ENCODE measurements at places on chromosomes 1 and 21.

GRCh38 chr1:225875044-225875815, 7.0 kb downstream of the TMEM63A start:
- DNase-seq: no peak

- no peak for DNase-seq
Measured at GRCh38 chr1:244157731-244158438, 106.8 kb downstream of the ZBTB18 start.

- no peak for DNase-seq
Measured at GRCh38 chr1:53730224-53730865, 8.6 kb downstream of the GLIS1 start.

- no peak for DNase-seq
Measured at GRCh38 chr1:224047538-224047937, 66.4 kb upstream of the FBXO28 start.

- no peak for DNase-seq
Measured at GRCh38 chr1:35300376-35300775, 31.9 kb downstream of the ZMYM4 start.

DNA sequence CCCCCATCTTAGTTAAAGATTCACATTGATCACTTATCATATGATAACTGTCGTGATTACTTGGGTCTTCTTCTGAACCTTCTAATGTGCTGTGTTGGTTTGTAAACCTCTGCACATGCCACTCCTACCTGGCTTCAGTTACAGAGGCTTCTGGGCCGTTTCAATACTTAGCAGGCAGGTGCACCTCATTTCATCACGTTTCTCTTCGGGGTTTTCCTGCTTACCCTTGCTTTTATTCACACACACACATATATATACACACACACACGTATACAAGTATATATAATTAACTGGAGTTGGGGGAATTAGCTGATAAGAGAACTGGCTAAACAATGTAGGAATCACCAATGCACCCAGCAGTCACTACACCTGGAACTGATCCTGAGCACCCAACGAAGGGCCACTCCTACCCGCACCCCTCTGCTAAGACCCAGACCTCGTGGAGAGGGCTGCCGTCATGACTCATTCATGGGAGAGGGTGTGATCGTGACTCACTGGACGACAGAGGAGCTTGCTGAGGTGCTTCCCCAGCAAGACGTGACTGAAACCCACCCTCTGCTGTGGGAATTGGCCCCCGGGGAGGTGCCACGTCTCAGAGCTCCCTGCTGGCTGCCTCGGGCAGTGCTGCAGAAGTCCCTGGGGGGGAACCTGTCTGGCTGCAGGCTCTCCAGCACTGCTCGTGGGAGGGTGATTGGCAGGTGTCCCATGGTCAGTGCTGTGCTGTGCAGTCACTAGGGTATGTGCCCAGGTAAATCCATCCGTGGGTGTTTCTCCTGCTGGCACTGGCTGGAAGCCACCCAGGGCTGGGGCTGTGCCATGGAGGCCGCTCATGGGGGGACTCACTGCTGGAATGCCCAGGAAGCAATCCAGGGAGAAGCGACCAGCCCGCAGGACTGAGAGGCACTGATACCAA, 166.6 kb downstream of the DYRK1A start:
- no peak for DNase-seq

- no peak for DNase-seq
Measured at GRCh38 chr1:225766967-225767633, 10.5 kb upstream of the SRP9 start.

DNA sequence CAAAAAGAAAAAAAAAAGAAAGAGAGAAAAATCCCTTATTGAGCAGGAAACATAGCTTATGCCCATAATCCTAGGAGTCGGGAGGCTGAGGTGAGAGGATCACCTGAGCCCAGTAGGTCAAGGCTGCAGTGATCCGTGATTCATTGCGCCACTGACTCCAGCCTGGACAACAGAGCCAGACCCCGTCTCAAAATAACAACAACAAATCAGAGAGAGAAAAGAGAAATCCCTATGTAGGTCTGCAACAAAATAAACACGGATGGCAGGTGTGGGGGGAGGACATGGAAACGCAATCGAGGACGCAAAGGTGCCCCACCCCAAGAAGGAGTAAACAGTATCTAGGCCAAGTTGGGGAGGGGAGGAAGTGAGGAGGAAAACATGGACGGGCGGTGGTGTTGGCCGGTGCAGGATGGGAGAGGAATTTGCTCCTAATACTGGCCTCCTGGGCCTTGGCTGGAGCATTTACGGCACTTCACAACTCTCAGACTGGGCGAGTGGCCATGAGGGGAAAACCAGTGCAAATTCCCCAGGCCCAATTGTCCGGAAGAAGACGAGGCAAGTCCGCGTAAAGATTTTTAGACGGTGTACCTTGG, 609 bp upstream of the CHTOP start:
- no peak for DNase-seq

DNA sequence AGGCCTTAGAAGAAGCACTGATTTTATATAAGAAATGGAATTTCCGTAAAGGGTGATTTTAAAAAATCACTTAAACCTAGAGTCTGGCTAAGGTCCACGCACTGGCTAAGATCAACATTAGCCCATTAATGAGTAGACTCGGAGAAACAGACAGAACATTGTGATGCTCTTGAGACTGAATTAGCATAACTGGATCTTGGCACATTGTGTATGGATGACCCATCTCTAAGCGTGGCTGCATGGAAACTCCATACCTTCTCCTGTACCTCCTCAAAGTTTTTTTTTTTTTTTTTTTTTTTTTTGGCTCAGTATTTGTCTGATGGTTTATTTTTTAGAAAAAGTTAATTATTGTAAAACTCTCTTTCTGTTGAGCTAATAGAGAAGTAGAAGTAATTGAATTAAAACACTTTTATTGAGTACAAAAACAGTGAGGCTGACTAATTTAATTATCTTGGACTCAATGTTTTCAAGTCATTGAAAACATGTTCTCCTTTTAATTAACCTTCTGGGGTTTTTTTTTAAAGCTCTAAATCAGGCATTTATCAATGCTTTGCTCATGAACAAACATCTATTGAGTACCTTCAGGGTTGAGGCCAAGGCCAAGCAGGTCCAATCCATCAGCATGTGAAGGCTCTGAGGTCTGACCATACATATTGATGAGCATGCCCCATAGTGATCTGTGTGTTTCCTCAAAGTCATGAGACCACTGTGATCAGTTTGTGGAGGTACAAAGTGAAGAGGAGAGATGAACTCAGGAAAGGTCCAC, 74.0 kb downstream of the TLR5 start:
- DNase-seq: no peak

- no peak for DNase-seq
Measured at GRCh38 chr1:206651014-206651413, 15.7 kb downstream of the DYRK3 start.

GRCh38 chr1:61472876-61473275, 252.1 kb downstream of the TM2D1 start:
- no peak for DNase-seq

GRCh38 chr1:204370176-204370575, 10.4 kb upstream of the PLEKHA6 start:
- no peak for DNase-seq

- DNase-seq: no peak
Measured at GRCh38 chr1:172653015-172653709, 5.7 kb upstream of the FASLG start.

DNA sequence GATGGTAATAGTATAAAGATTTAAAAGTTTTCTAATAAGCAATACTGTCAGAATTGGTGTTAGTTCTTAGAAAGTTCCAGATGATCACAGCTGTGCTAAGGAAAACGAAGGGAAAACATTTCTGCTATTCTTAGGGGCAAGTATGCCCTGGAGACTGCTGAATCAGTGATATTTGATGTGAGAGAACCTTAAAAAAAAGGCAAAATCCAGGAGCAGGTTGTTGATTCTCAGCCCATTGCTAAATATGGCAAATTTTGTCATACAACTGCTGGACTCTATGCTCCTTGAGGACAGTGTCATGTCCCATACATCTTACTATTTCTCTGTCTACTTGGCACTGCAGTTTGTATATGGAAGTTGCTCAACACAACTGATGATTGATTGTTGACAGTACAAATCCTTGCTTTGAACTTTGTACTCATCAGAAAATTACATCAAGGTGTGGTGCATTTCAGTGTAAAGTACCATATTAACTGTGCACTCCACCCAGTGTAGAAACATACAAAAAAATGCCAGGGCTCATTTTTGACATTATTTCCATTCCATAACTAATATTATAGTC, 10.9 kb downstream of the CRCT1 start:
- DNase-seq: no peak

DNA sequence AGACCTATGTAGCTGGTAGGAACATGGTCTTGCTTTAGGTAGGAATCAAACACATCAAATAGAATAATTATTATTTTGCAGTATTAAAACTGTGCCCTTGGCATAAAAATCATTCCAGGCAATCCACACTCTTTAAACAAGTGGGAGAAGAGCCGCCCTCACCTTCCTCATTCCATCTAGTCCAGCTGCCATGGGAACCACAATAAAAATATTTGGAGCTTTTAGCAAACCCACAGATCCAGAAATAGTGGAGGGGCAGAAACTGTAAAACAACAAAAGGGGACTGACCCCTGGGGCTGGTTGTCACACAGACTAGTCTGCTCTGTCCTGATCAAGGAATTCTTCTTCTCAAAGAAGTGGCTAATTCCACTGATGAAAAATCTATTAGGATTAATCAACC, 61.6 kb downstream of the PTPRC start:
- DNase-seq: no peak

DNA sequence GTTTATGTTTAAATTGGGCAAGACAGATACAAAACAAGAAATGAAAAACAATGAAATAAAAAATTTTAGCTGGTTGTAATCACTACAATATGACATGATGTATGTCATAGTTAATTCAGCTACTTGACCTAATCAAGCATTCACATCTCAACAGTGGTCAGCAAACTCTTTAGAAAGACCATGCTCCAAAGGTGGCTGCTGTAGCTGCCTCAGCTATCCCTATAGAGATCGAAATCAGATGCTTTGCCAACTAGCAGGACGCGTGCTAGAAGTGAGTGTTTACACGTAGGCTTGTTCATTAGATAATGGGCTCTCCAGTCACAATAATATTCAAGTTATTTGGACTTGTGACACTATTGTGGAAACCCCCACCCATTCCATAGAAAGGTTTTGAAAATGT, 25.9 kb downstream of the RGS5 start:
- DNase-seq: no peak

DNA sequence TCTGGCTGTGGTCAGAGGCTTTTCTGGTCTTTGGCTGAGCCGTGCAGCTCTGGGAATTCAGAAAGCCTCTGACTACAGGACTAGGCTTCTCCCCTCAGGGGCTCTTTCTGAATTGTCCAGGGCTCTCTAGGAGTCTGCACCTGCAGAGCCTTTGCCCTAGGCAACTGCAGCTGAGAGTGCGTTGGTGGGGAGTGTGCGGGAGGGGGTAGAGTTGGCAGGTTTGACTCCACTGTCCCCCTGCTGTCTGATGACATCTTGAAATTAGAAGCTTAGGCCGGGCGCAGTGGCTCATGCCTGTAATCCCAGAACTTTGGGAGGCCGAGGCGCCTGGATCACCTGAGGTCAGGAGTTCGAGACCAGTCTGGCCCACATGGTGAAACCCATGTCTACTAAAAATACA, 32.9 kb downstream of the KIAA1614 start:
- no peak for DNase-seq

DNA sequence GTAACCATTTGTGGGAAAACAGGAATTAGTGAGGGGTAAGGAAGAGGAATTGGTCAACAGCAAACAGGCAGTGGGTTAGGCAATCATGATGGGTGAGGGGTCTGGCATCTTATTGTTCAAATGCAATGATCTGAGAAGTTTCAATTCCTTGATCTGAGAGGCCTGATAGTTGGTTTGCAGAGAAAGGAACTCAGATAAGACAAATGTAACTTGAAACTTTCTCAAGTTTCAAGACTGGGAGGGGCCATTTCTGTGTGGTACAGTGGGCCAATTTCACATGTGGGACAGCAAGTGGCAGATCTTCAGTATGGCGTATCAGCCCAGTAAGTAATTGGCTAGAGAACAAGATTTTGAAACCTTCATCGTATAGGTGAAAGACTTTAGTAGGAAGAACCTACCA, 102.5 kb downstream of the XPR1 start:
- no peak for DNase-seq

- DNase-seq: no peak
Measured at GRCh38 chr1:6832531-6833188, 47.4 kb downstream of the CAMTA1 start.

DNA sequence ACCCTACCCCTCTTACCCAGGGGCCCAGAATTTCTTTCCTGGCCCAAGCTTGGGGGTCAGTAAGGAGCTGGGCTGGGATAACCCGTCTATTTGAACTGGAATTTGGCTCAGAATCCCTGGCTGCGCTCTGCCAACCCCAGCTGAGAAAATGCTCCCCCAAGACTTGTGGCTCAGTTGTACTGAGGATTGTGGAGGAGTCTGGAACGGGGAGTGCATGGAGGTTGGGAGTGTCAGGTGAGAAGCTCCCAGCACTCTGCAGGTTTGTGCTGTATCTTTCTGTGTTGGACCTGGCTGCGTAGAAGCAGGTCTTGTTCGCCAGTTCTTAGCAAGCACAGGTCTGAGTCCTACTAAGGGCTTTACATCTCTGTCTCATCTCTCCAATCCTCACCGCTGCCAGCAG, 1.6 kb downstream of the TCEA3 start:
- DNase-seq: no peak

DNA sequence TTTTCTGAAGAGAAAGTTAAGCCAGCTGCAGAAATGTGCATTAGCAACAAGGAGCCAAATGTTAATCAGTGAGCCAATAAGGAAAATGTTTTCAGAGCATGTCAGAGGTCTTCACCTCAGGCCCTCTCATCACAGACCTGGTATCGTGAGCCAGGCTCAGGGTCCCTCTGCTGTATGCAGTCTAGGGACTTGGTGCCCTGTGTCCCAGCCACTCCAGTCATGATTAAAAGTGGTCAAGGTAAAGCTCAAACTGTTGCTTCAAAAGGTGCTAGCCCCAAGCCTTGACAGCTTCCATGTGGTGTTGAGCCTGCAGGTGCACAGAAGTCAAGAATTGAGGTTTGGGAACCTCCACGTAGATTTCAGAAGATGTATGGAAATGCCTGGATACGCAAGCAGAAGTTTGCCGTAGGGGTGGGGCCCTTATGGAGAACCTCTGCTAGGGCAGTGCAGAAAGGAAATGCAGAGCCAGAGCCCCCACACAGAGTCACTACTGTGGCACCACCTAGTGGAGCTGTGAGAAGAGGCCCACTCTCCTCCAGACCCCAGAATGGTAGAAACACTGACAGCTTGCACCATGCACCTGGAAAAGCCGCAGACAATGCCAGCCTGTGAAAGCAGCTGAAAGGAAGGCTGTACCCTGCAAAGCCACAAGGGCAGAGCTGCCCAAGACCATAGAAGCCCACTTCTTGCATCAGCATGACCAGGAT, 1128.7 kb downstream of the AMY1C start:
- no peak for DNase-seq

DNA sequence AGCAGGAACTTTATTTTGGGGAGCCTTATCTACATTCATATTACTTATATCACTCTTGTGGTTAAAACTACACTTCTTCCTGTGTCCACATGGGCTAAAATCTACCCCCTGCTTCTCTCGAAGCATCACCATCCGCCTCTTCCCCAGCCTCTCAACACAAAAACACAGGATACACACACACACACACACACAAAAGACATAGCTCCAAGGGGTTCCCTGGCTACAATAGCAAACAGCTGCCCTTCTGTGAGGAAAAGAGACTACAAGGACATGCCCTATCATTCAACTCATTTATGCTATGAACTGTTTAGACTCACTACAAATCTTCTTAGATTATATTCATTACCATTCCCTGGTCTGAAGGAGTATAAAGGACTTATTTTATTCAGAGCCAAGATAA, 155.0 kb downstream of the PIGK start:
- no peak for DNase-seq

- DNase-seq: no peak
Measured at GRCh38 chr1:59139396-59139795, 157.5 kb upstream of the FGGY start.

All from HuH-7.5 (cell line).